Activated CD8-positive, alpha-beta T cell treated with anti-CD3 and anti-CD28 coated beads, Interleukin-2, amount 10 ng/mL, durations not matched to agents 7 days and 5 days (primary cell): ENCODE measurements at places on chromosomes 16 and 17. TPM values are rescaled to one million over a fixed set of nuclear protein-coding genes. Genes with fewer than 3 reads are reported as not detected.

GRCh38 chr17:45785480-45786193 is 1.5 kb downstream of the CRHR1 start:
- H3K4me3 ChIP-seq = no peak overlapping the region
- no peak overlapping the region for H3K27ac ChIP-seq
- H3K36me3 ChIP-seq = no peaks in the 10 kb centered on the region
- no peak for DNase-seq
- H3K27me3 ChIP-seq = peaks cover 77% of the 10 kb centered on the region

Gene MYH11
- total RNA-seq = not detected

Gene LGALS9B
- 0.45 TPM for total RNA-seq

- no peaks in the 10 kb centered on the region for H3K27me3 ChIP-seq
- no peak for DNase-seq
- peaks cover 28% of the 10 kb centered on the region for H3K36me3 ChIP-seq
- no peak overlapping the region for H3K4me3 ChIP-seq
These were observed 42.9 kb downstream of the CPD start for GRCh38 chr17:30421592-30421991.

Gene CNTNAP4
- not detected for total RNA-seq

- H3K36me3 ChIP-seq = no peaks in the 10 kb centered on the region
- no peak for DNase-seq
- H3K27ac ChIP-seq = no peak overlapping the region
- peaks cover 7% of the 10 kb centered on the region for H3K4me1 ChIP-seq
- no peak overlapping the region for H3K4me3 ChIP-seq
These were observed 6.5 kb upstream of the SERPINF1 start for GRCh38 chr17:1755252-1755826.

DNA sequence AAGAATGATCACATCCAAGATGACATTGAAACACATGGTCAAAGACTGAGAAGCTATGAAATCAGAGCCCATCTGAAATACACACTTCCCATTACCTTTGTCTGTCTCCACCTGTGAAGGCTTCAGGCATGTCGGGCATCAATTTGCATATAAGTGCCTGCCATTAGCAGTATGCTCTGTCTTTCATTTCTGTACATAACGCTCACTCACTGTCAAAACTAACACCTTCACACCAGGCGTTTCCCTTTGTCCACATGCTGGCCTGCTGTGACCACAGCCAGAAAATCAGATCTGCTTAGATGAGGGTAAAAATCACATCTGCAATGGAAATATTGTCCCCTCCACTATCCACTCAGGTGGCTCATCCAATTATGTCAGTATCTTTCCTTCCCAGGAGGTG is 524.8 kb downstream of the TOX3 start:
- H3K27me3 ChIP-seq = no peaks in the 10 kb centered on the region
- H3K4me1 ChIP-seq = no peaks in the 10 kb centered on the region
- no peak overlapping the region for H3K27ac ChIP-seq
- H3K4me3 ChIP-seq = no peak overlapping the region
- DNase-seq = no peak

Gene ACSM2A
- total RNA-seq = not detected

- H3K36me3 ChIP-seq = no peaks in the 10 kb centered on the region
- H3K4me1 ChIP-seq = peaks cover 19% of the 10 kb centered on the region
- no peak overlapping the region for H3K27ac ChIP-seq
- peaks cover 24% of the 10 kb centered on the region for H3K27me3 ChIP-seq
- DNase-seq = no peak
These were observed 3.6 kb upstream of the TMEM92 start for GRCh38 chr17:50270435-50271362.

Gene VWA3A
- total RNA-seq = 0.18 TPM

DNA sequence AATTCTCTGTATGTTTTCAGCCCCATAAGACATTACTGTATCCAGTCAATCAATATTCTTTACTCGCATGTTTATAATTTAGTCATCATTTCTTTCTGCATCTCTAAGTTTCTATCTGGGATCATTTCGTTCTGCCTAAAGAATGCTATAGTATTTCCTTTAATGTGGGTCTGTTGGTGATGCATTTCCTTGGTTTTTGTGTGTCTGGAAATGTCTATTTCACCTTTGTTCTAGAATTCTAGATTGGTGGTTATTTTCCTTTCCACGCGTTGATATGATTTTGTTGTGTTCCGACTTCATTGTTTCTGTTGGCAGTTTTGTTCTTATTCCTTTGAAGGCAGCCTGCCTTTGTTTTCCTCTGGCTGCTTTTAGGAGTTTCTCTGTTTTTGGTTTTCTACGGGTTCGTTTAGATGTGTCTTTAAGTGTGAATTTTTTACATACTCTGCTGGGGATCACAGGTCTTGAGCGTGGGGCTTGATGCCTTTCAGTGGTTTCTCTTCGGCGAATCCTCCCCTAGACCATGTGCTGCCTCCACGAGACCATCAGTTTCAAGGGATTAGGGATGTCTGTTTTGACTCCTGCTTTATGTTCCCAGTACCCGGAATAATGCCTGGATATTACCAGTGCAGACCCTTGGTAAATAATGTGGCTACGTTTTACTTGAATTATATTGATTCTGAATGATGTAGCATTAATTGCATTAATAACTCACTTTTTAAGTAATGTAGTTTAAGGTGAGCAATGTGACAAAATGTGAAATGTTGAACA is 23.5 kb downstream of the POLR3E start:
- no peak overlapping the region for H3K4me3 ChIP-seq
- no peaks in the 10 kb centered on the region for H3K4me1 ChIP-seq
- no peak for DNase-seq
- H3K27ac ChIP-seq = no peak overlapping the region
